NCI-H187 (cell line): ENCODE measurements at places on chromosomes 16 and 17.

GRCh38 chr16:85402910-85403692 is 210.0 kb upstream of the GSE1 start:
- DNase-seq: no peak

- DNase-seq: no peak
Measured at GRCh38 chr17:13084420-13084819, 66.6 kb upstream of the ELAC2 start.

- no peak for DNase-seq
Measured at GRCh38 chr16:18855196-18855595, 53.8 kb upstream of the ARL6IP1 start.

- no peak for DNase-seq
Measured at GRCh38 chr17:74566132-74566753, 1.1 kb downstream of the CD300H start.

- DNase-seq: no peak
Measured at GRCh38 chr16:57668630-57669475, 747 bp downstream of the ADGRG3 start.

DNA sequence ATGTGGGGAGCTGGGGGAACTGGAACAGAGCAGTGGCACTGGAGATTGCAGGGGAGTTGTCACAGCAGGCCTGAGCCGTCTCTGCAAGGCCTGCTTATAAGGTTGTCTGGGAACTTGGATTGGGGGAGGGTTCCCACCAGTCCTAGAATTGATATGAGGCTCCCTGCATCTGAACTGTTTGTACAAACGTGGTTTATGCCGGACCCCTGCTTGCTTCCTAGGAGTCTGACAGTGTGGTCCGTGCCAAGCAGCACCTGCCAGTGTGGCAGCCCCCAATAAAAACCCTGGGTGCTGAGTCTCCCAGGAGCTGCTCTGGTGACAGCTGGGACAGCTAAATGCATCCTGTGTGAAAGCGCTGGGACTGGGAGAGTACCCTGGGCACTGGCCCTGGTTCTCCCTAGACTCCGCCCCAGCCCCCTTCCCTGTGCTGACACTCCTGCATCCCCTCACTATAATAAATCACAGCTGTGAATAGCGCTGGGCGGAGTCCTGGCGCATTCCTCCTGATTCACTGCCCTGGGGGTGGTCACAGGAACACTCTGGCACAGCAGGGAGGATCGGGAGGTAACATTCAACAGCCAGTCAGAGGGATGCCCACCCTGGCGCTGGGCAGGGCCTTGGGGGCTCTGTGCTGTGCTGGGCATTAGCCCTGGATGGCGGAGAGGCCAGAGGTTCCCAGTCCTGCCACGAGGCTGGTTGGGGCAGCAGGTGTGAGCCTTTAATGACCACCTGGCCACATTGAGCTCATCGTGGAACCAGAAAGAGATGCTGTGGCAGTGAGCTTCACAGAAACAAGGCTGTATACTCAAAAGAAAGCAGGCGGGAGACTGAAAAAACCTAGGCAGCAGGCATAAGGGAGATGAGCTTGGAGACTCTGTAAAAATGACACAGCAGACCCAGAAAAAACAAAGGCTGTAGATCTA is 45.6 kb downstream of the RMI2 start:
- DNase-seq: no peak

GRCh38 chr16:820748-821147 is 20.2 kb upstream of the GNG13 start:
- no peak for DNase-seq

- no peak for DNase-seq
Measured at GRCh38 chr17:8861495-8862181, 5.8 kb downstream of the PIK3R6 start.

- no peak for DNase-seq
Measured at GRCh38 chr17:61408151-61409041, 8.8 kb downstream of the TBX2 start.

GRCh38 chr17:81039096-81039495 is 4.1 kb downstream of the BAIAP2 start:
- no peak for DNase-seq

- DNase-seq: no peak
Measured at GRCh38 chr17:64736804-64737492, 74.8 kb upstream of the SMURF2 start.

- no peak for DNase-seq
Measured at GRCh38 chr16:67562918-67563707, 787 bp downstream of the CTCF start.

- no peak for DNase-seq
Measured at GRCh38 chr16:69324585-69325253, 5.7 kb downstream of the PDF start.
